Stimulated activated CD4-positive, alpha-beta T cell treated with anti-CD3 and anti-CD28 coated beads, TNF-alpha, amount 100 ng/mL, for 24 hours (primary cell): ENCODE measurements at places on chromosomes 2 and 18.
A peak's percentile ranks its signal among the peaks of the same experiment; 100 is the strongest.

- DNase-seq, result peak; percentile 46
Measured at GRCh38 chr2:54572636-54573536, 116.8 kb downstream of the SPTBN1 start.

- DNase-seq, result no peak
Measured at GRCh38 chr18:12098374-12098773, 4.7 kb downstream of the ANKRD62 start.

- no peak for DNase-seq
Measured at GRCh38 chr18:57436191-57436964, 1.2 kb downstream of the ONECUT2 start.

DNA sequence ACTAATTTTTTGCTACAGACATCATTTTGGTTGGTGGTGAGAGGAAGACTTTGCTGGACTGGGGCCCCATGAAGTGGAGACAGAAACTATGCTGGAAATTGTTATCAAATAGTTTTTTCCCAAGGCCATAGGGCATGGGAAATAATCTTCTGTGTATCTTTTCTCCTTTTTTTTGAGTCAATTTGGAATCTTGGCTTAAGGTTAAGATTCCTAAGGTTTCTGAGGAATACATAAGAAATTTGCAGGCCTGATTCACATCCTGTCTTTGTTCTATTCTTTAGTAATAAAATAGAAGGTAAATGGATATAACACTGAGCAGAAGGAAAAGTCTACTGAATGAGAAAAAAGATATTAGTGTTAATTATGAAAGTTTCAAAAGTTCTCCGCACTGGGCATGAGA lies 16.6 kb downstream of the SMC6 start:
- no peak for DNase-seq

DNA sequence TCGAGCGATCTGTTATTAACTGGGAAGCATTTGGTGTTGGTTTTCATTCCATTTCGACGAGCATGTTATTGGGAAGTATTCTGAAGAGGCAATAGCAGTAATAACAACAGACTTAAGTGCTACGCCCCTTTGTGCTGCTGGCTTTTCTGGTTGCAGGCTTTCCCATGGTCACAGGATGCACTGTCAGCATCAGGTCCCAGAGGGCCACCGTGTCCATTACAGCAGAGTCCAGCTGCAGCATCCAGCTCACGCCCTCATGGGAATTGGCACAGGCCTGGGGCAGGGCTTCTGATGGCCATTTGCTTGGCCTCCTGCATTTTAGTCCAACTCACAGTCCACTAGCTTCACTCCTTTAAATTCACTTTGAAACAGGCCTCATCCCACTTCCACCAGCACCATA lies 44.4 kb downstream of the BCL2L11 start:
- no peak for DNase-seq

GRCh38 chr18:62954366-62954765 lies 239.0 kb downstream of the PHLPP1 start:
- no peak for DNase-seq

DNA sequence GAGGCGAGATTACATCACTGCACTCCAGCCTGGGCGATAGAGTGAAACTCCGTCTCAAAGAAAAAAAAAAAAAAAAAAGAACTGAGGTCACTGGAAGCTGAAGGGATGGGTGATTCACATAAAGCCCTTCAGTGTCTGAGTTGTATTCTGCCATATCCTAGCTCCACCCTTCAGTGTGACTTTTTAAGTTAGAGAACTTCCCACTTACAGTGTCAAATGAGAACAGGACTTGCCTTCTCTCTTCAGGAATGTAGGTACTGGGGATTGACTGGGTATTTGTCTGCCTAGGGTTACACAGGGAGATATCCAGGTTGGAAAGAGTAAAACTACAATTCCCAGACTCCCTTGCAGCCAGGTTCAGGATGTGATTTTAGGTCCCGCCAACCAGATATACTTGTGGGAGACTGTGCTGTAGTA lies 37.9 kb downstream of the EHD3 start:
- DNase-seq, result no peak

DNA sequence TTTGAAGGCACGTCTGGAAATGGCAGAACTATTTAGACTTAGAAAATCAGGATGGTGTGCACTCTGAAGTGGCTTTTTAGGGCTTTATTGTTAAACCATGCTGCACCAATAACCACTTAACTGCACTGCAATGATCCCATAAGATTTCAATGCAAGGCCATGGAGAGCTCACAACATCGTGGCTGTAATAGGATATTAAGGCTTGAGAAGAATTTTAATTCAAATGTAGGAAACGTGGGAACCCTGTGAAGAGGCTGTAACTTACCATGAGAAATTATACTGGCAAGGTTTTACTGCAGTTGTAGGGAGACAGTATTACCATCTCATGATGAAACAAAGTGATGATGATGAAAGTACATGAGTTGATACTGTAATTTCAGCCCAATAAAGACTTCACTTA lies 242.5 kb downstream of the AFF3 start:
- DNase-seq, result no peak

- no peak for DNase-seq
Measured at GRCh38 chr2:96760986-96761832, 507 bp downstream of the CNNM4 start.

GRCh38 chr18:77622009-77622692 lies 372.5 kb downstream of the GALR1 start:
- no peak for DNase-seq

- DNase-seq, result no peak
Measured at GRCh38 chr2:101253703-101254450, 1.2 kb downstream of the CNOT11 start.

- no peak for DNase-seq
Measured at GRCh38 chr18:44075038-44075437, 605.6 kb upstream of the SETBP1 start.

DNA sequence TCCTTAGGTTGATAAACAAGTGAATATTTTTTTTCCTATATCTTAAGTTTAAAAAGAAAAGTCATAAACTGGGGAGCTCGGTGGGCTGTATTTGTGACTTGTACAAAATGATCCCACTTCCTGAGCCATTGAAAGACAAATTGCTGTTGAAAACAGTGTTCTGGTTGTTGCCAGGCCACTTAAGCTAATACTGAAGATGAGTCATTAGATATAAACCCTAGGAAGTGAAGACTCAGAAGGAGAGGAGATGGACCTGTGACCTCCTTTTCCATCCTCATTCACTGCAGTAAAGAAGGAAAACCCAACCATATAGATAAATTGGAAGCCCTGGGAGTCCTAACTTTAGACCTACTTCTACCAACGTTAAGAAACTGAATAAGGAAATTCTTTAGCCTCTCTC lies 46.2 kb upstream of the SERPINE2 start:
- DNase-seq, result no peak

DNA sequence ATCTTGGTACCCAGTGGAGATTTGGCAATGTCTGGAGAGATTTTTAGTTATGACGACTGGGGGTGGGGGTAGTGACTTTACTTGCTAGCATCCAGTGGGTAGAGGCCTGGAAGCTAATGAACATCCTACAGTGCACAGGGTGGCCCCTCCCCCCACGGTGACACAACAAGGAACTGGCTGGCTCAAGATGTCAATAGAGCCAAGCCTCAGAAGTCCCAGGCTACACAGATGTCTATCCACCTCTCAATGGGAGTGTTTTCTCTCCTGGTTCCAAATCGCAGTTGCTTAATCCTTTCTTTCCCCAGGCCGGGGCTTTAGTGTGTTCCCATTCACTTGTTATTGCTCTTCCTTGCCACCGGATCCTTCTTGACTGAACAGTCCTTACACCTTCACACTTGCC lies 9.3 kb upstream of the CCBE1 start:
- DNase-seq, result no peak

DNA sequence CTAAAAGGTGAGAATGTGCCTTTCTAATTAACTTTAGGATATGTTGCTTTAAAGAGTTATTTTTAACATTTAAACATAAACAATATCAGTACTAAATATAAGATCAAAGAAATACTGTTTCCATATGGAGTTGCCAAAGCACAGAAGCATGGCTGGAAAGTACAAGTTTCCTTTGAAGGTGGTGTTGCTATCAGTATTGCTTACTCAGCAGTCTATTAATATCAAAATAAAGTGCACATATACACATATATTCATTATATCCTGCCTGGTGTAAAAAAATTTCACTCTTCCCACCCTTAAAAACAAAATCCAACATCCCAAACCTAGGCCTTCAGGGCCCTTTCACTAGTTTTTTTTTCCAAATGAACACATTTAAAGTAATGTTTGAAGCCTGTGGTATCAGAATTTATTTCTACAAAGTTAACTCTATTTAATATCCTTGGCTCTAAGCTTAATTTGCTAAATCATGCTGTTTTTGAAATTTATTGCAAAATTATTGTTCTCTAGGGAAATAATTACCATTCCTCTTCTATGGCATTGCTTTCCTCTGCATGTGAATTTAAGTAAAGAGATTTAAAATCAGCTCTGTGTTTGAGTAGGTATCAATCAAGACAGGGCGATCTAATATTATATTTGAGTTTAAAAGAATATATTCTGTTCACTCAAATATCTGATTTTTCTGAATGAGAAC lies 192.7 kb upstream of the MEIS1 start:
- no peak for DNase-seq

DNA sequence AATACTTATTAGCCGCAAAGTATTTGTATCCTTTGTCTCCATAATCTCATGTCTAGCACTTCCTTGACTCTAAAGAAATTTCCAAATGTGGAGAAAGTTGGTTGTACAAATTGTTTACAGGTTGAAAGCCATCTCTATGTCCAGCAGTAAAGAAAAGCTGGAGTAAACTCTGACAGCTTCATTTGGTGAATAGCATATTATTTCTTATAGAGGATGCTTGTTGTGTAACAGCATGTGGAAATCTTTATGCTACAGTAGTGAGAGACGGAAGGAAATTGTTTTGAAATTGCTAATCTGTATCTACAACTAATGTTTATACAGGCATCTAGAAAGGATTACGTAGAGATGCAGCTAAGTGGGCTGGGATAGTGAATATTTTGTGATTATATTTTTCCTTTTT lies 78.5 kb downstream of the UGGT1 start:
- no peak for DNase-seq

DNA sequence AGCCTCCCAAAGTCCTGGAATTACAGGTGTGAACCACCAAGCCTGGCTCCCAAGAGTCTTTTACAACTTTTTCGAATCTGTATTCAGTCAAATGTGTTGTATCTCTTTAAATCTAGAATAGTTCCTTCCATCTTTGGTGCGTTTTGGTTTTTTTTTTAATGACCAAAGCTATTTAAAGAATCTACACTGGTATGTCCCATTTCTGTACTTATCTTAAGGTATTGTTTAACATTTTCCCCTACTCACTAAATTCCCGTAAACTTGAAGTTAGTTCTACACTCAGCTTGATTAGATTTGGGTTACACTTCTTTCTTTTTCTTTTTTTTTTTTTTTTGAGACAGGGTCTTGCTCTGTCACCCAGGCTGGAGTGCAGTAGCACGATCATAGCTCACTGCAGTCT lies 63.8 kb downstream of the TMEM237 start:
- no peak for DNase-seq

GRCh38 chr2:86706220-86706619 lies 13.9 kb upstream of the RMND5A start:
- DNase-seq, result no peak

DNA sequence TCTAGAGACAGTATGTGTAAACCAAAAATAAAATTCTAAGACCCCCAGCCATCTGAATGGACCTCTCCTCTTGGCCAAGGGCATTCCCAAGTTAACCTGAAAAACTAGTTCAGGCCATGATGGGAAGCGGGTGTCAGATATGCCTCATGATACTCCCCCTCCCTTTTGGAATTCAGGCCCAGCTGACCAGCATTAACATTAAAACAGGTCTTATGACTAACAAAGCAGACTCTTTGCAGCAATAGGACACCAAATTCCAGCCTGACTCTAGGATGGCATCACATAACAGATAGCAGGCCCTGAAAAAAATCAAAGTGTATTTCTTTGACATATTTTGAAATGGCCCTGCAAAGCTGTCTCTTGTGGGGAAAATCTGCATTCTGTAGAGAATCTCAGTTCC lies 73.3 kb upstream of the L3MBTL4 start:
- no peak for DNase-seq

DNA sequence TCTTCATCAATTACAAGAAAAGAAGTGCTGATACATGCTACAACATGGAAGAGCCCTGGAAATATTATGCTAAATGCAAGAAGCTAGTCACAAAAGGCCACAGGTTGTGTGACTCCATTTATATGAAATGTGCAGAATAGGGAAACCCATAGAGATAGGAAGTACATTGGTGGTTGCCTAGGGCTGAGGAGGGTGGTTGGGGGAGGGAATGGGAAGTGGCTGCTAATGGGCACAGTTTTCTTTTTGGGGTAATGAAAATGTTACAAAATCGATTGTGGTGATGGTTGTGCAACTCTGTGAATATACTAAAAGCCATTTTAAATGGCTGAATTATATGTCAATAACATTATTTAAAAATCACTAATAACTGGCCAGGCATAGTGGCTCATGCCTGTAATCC lies 24.3 kb upstream of the RESP18 start:
- no peak for DNase-seq

DNA sequence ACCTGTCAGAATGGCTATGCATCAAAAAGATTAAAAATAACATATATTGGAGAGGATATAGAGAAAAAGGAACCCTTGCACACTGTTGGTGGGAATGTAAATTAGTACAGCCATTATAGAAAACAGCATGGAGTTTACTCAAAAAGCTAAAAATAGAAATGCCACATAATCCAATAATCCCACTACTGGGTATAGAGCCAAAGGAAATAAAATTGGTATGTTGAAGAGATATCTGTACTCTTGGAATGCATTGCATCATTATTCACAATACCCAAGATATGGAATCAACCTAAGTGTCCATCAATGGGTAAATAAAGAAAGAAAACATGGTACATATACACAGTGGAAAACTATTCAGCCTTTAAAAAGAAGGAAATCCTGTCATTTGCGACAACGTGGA lies 77.2 kb downstream of the C1D start:
- DNase-seq, result no peak

GRCh38 chr2:12877761-12878160 lies 161.0 kb downstream of the TRIB2 start:
- DNase-seq, result no peak

- no peak for DNase-seq
Measured at GRCh38 chr18:7958081-7958896, 391.2 kb downstream of the PTPRM start.

DNA sequence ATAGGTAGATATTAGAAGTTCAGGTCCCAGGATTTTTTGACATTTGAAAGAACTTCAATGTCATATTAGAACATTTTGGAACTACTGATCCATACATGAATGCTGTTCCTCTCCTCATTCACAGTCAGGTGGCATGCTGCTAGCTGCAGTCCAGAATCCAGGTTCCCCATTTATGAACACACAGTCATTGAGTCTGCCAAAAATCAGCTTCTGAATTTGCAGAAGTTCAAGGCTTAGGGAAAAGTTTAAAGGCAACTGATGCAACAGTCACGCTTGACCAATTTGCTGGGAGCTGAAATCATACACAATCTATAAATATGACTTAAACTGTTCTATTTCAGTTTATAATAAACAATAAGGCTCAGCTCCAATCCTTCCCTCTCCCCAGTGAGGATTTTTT lies 17.3 kb upstream of the TTR start:
- no peak for DNase-seq
